ENCODE measurements at places on chromosomes 12 and 14. TPM values are rescaled to one million over a fixed set of nuclear protein-coding genes. Genes with fewer than 3 reads are reported as not detected.

DNA sequence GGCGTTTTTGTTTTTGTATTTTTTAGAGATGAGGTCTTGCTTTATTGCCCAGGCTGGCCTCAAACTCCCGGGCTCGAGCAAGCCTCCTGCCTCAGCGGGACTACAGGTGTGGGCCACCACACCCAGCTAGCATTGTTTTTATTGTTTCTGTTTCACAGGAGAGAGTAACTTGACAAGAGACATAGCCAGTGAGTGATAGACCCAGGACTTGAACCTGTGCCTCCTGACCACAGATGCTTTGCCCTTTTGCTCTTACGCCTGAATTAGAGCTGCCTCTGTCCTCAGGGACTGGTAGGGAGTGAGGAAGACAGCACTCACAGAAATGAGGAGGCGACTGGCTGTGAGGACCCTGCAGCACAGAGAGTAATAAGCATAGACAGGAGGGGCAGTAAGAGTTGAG, 2.3 kb downstream of the EVL start:
- peak overlapping the region; percentile 81 for H3K4me3 ChIP-seq
- peak; percentile 34 for DNase-seq
- peaks cover 18% of the 10 kb centered on the region for H3K36me3 ChIP-seq
- peaks cover 81% of the 10 kb centered on the region for H3K4me1 ChIP-seq

- H3K27me3 ChIP-seq: no peaks in the 10 kb centered on the region
- DNase-seq: no peak
- peak overlapping the region; percentile 42 for H3K4me3 ChIP-seq
- H3K4me1 ChIP-seq: peaks cover 81% of the 10 kb centered on the region
- H3K36me3 ChIP-seq: peaks cover 22% of the 10 kb centered on the region
Measured at GRCh38 chr12:12501121-12501520, 61.5 kb downstream of the DUSP16 start.

DNA sequence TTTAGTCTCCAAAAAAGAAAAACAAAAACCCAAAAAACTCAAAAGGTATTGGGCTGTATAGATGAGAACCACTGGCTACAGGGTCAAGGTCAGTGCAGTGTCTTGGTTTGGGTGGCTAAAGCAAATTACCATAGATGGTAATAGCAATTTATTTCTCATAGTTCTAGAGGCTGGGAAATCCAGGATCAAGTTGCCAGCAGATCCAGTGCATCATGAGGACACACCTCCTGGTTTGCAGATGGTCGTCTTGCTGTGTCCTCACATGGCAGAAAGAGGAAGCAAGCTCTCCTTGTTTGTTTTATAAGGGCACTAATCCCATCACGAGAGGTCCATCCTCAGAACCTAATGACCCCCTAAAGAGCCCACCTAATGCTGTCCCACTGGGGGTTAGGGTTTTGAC, 11.2 kb downstream of the COX14 start:
- DNase-seq: no peak
- H3K27me3 ChIP-seq: no peaks in the 10 kb centered on the region
- no peak overlapping the region for H3K4me3 ChIP-seq
- peaks cover 20% of the 10 kb centered on the region for H3K36me3 ChIP-seq
- H3K4me1 ChIP-seq: peaks cover 14% of the 10 kb centered on the region

GRCh38 chr12:69952890-69953289, 127.9 kb downstream of the MYRFL start:
- H3K27ac ChIP-seq: no peak overlapping the region
- no peak overlapping the region for H3K4me3 ChIP-seq
- DNase-seq: no peak

Gene CALM1
- total RNA-seq: 725 TPM

Gene BCL11B
- total RNA-seq: 49.1 TPM

Gene CACNA1C
- 0.07 TPM for total RNA-seq

Gene SYT1
- total RNA-seq: not detected

Gene HSPA2
- total RNA-seq: 6.7 TPM

All from activated CD4-positive, alpha-beta memory T cell treated with anti-CD3 and anti-CD28 coated beads for 36 hours (primary cell).